ENCODE measurements at places on chromosomes 12 and 14.

- DNase-seq = no peak
These were observed 951.2 kb downstream of the FLRT2 start for GRCh38 chr14:86481104-86481503.

- peak; percentile 53 for DNase-seq
These were observed 65.3 kb downstream of the IFT43 start for GRCh38 chr14:76050797-76051392.

DNA sequence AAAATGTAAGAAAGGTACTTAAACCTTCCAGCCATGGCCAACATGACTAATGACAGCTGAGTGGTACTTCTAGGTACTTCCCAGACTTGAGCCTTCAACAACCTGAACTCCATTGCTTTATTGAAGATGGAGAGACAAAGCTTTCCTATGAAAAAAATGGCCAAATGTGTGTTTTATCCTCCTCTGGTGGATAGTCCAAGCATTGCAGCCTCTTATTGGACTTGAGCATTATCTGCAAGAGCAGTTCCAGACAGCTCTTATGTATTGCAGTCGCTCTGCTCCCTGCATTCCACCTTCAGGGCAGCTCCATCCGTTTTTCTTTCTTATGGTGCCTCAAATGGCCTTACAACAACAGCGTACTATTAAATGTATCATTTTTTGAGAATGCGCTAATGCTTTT, 588.2 kb downstream of the NRXN3 start:
- peak; percentile 19 for DNase-seq

DNA sequence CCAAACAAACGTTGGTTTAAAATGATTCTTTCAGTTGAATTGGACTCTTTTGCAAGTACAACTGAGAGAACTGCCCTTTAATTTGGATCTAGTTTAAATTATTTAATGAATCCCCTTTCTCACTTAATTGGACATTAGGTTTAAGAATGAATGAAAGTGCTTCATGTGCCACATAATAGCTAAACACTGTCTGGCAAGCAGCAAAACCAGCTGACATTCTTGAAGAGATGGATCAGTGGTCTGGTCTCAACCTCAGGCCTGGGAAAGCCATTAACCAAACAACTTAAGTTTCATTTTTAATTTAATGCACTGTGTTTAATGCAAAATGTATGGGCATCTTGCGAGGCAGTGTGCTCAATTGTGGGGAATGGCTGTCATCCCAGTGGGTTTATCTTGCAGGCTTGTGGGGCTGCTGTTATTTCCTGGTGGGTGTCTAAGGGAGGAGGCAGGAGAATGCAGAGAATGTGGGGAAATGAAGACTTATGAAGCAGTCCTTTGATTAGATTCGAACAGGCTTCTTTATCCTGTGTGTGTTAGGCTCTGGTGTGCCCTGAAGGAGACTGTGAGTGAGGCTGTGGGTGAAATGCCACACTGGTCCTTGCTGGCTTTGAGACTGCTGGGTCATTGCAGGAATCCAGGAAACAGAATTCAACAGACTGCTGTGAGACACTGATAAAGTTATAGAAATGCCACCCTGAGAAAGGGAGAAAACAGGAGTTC, 144.1 kb upstream of the PELI2 start:
- DNase-seq = no peak

- DNase-seq = no peak
These were observed 175.8 kb upstream of the TMEM132C start for GRCh38 chr12:128091101-128091720.

- DNase-seq = no peak
These were observed 30.8 kb upstream of the NINJ2 start for GRCh38 chr12:693934-694533.

DNA sequence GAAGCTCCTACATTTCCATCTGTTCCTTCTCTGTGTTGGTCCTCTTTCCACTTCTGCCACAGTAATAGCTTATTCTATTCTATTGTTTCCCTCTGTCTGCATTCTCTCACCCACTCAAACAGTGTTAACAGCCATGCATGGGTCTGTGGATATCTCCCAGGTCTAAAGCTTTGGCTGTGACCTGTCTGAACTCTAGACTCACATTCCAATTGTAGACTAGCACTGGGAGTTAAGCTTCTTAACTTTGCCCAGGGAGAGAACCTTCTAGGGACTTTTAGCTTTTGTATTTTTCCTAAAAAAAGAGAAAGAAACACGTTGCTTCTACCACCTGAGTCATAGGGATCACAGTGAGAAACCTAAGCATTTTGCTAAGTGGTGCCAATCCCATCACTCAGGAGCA, 36.7 kb downstream of the PTPRR start:
- no peak for DNase-seq

DNA sequence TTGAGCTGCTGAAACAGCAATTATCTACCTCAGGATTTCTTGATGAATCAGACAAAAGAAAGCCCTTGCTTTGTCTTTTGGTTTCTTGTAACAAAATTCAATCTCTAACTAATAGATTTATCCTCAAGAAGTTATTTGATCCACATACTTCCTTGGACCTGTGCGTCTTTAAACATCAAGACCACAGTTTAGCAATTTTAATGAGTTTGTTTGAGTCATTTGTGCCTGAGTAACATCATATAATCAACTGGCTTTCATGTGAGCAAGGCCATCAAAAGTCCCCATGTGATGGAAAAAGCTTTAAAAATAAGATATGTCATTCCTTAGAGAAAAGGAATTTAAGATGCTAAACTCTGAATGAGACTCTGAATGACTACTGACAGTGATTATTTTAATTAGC, 52.3 kb downstream of the KCNC2 start:
- DNase-seq = no peak

DNA sequence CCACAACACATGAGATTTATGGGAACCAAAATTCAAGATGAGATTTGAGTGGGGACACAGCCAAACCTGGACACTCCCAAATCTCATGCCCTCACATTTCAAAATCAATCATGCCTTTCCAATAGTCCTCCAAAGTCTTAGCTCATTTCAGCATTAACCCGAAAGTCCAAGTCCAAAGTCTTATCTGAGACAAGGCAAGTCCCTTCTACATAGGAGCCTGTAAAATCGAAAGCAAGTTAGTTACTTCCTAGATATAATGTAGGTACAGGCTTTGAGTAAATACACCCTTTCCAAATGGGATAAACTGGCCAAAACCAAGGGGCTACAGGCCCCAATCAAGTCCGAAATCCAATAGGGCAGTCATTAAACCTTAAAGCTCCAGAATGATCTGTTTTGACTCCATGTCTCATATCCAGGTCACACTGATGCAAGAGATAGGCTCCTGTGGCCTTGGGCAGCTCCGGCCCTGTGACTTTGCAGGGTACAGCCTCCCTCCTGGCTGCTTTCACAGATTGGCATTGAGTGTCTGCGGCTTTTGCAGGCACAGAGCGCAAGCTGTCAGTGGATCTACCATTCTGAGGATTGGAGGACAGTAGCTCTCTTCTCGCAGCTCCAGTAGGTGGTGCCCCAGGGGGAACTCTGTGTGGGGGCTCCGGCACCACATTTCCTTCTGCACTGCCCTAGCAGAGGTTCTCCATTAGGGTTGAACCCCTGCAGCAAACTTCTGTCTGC, 60.1 kb downstream of the LRIG3 start:
- DNase-seq = no peak

GRCh38 chr14:95545515-95546168, 10.8 kb downstream of the GLRX5 start:
- DNase-seq = peak; percentile 88

DNA sequence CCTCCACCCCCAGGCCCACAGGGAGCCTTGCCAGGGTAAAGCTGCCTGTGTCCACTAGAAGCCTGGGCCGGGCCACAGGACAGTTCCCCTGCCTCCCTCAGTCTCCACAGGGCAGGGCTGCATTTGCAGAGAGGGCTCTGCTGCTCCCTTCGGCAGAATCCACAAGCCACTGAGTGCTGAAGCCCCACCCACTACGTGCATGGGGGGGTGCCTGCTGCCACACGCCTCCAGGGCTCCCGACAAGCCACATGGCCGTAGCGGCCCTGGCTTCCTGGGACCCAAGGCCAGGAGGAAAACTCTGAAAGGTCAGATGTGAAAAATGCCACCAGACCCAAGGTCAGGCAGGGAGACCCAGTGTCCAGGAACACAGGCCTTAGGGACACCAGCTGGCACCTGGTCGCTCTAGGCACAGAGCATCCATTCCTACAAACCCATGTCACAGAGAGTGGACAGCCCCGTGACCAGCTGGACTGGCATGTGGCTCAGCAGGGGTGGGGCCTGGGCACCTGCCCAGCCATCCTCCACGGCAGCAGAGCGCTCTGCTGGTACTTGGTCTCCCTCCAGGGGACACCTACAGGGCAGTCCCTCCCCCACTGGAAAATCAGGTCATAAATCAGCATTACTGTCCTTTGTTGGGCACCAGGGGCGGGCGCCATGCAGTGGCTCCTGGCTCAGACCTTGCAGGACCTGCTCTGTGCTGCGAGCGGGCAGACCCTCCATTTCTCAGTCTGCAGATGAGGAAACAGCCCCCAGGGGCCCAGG, 42.9 kb downstream of the CCDC85C start:
- DNase-seq = no peak

Measured in fibroblast of skin of right biceps (primary cell).